ENCODE measurements at places on chromosomes 13 and 19.
A peak's percentile ranks its signal among the peaks of the same experiment; 100 is the strongest.

DNA sequence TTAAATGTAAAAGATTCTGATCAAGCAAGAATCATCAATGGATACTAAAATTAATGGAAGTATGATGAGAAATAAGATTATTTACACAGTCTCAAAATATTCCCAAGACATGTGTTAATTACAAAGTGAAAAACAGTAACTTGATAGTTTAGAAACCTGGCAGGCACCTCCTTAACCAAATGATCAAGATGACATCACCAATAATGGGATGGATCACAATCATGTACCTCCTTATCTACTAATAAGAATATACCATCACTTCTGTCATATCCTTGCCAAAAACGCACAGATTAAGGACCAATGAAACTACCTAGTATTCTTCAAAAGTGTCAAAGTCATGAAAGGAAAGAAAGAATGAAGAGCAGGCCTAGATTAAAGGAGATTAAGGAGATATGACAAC, 30.0 kb downstream of the TSC22D1 start:
- no peak for DNase-seq

- no peak for DNase-seq
These were observed 529 bp upstream of the ZNF418 start for GRCh38 chr19:57935731-57936130.

DNA sequence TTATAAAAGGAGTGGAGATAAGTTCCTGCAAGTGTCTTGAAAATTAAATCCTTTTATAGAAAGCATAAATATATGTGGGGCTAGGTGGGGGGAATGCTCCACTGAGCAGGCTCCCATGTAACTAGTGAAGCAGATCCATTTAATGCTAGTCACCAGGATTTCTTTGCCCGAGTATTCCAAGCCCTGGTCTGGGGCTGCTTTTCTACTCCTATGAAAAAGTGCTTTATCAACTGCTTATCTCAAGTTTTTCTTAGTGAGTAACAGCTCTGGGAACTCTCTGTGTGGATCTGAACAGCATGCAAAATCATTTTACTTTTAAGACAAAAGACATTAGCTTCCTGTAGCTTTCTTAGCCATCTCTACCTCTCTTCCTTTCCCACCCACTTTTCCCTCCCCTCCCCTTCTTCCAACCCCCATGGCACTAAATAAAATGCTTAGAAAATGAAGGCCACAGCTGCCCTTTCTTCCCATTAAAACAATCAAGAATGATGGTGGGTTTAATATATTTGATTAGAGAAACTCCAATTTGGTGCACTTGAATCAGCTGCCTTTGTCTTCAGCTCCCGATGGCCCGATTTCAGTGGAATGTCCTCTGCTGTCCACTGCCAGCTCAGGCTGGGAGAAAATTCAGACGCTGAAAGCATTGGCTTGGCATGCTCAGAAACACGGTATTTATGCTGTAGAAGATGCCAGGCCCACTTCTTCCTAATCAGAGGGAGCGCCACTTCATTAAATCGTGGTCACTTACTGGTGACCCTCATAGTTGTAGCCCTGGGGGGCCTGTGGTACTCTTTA, 475.1 kb downstream of the FOXO1 start:
- no peak for DNase-seq

DNA sequence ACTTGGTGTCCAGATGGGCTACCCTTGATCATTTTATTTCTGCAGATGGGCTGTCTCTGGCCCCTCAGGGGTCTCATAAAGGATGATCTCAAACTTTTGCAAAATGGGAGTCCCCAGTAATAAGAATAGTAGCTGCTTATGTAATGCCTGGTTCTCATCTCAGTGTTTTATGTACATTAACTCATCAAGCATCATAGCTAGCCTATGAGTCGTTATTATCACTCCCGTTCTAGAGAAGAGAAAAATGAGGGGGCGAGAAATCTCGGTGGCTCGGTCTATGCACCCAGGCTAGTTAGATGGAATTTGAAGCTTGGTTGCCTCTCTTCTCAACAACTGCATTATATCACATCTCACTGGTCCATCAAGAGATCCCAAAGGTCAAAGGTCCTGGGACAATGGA, 3.4 kb downstream of the CACNG6 start:
- no peak for DNase-seq

GRCh38 chr19:6801485-6802086, 29.1 kb downstream of the VAV1 start:
- peak; percentile 79 for DNase-seq

DNA sequence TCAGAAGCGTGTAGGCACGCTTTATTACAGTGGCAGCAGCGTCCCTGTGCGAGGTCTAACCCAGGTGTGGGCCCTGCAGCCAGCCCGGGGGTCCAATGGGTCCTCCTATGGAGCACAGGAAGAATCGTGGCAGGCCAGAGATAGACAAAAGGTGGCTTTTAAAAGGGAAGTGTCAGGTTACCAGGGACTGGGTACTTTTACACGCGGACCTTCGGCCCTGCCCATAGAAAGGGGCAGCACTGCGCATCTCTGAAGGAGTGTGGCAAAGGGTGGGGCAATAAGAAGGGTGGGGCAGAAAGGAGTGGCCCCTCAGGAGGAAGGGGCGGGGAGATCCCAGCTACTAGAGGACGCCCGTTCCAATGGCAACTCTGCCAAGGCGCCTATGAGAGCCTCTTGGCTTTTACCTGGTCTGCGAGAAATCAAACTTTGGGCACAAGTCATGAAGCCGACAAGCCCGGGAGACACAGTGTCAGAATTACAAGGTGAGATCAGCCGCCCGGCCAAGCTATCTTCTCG, 1419.8 kb downstream of the UQCRFS1 start:
- DNase-seq: no peak

DNA sequence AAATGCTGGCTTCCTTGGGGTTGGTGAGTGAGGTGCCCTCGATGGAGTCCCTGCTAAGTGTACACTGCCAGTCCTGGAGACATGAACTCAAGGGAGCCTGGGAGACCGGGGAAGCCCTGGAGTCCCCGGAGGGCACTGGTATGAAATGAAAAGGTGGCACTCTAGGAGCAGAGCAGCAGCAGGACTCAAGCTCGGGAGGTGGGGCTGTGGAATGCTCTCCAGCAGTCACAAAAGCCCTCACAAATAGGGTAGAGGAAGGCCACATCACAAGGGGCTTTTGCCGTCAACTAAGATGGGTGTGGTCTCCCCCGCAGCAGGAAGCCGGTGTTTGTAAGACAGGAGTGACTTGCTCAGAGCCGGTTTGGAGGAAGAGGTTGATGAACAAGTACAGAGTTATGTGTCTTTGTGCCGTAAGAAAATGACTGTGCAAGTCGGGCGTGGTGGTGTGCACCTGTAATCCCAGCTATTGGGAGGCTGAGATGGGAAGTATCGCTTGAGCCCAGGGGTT, 19.3 kb downstream of the CCNE1 start:
- no peak for DNase-seq

DNA sequence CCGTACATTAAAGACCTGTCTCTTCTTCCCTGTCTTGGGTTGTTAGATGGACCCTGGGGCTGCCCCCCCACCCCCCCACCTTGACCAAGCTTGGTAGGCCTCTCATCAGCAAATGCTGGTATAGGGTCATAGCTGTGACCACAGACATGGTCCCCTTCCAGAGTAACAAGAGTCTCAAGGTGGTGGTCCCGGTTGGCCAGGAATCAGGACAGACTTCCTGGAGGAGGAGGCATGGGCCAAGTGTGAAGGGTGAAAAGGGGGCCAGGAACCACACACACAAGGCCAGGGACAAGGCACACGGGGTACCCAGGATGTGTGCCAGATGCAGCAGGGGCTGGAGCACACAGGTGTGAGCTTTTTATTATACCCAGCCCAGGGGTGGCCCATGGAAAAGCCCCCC, 1.1 kb upstream of the MRI1 start:
- DNase-seq: no peak

DNA sequence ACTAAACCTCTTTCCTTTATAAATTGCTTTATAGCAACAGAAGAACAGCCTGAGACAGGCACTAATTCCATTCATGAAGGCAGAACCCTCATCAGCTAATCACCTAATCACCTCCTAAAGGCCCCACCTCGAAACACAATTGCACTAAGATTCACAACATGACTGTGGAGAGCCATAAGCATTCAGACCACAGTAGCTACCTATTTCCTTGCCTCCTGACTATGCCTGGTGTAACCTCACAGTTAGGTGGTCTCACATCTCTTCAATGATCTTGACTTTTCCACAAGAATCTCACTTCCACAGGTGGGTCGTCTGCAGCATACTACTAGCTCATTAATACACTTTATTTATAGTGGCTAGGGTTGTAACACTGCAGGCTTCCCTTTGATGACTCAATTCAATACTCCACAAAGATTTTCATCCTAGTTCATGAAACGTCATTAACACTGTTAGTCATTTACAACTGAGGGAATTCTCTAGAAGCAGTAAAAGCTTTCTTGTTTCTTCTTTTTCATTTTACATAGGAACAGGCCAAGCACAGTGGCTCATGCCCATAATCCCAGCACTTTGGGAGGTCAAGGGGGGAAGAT, 27.1 kb downstream of the STK24 start:
- DNase-seq: no peak

DNA sequence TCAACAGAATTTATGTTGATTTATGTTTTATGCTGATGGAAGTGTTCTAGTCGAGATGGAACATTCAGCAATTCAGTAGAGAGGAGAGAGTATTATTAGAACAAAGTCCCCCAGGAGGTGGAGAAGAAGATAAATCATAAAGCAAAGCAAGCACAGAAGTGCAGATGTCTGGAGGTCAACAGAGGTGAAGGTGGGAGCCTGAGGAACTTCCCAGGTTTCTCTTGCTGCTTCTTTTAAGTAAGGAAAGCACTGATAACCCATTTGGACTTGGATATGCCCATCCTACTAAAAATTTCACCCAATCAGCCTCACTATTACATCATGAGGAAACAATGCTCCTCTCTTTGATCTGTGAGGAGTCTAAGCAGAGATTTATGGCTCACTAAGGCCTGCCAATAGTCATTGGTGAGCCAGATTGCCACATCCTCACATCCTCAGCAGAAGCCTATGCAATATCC, 98.8 kb downstream of the EPSTI1 start:
- no peak for DNase-seq

DNA sequence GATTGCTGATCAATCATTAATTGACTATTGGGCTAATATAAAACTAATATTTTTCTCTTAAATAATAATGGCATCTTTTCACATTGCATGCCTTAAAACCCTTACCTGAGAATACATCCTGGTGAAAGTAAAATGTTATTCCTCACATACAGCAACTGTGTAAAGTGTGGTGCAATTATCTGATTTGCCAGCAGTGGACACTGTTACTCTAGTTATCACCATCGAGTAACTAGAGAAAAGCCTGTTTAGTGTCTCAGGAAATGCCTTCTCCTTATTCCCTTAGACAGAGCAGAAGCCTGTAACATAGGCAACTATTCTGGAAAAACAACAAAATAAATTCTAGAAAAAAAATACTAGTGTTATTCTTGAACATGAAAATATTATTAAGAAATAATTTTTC, 459.8 kb downstream of the FGF14 start:
- no peak for DNase-seq

- no peak for DNase-seq
These were observed 1.0 kb downstream of the FLT1 start for GRCh38 chr13:28493740-28494503.

DNA sequence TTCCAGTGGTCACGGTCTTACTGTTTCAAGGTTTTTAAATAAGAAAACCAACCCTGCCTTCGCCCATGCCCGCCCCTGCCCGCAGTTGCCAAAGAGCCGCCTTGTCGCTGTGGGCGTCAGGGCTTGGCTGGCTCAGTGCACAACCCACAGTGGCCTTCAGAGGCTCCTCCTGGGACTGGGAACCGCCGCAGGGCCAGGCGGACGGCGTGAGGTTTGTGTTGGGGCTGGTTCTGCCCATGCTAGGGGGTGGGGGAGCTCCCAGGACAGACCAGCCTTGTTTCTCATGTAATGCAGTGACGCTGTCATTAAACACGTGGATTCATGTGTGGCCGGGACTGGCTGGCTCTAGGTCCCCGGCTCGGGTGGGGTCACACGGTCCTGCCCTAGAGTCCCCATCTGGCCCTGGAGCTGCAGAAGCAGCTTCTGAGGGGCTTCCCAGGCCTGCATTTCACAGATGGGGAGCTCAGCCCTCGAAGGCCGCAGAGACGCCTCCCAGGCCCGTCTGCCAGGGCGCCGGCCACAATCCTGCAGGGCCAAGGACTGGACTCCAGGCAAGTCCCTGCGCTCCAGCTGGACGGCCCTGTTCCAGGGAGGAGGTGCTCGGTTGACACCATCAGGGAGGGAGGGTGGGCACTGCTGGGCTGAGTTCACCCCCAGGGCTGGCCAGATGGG, 2.4 kb upstream of the TEKTIP1 start:
- DNase-seq: no peak

GRCh38 chr19:29019403-29019802, 193.5 kb downstream of the UQCRFS1 start:
- DNase-seq: no peak

DNA sequence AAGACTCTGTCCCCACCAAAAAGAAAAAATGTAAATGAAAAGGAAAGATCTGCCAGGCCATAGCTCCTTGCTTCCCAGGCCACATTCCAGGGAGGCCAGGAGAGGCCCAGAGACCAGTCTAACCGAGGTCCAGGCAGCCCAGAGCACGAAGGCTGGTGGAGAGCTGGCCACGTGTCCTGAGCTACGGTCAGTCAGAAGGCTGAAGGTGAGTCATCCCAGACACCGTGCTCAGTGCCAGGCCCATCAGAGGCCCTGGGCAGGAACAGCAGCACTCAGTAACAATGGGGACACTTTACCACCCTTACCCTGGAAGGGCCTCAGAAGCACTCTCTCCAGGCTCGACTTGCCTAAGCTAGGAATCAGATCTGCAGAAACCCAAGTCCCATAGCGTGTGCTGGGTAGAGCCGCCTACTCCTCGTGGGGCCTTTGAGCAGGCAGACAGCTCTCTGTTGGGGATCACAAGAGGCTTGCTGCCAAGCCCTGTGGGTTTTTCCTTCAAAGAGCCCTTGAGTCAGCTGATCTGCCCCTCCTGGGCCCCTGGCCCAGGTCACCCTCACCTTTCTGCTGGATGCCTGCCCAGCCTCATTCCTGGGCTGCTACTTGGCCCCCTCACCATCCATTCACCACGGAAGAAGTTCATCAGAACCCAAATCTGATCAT, 11.6 kb upstream of the DNMT1 start:
- no peak for DNase-seq

- DNase-seq: no peak
These were observed 11.7 kb downstream of the LCP1 start for GRCh38 chr13:46170268-46170667.

DNA sequence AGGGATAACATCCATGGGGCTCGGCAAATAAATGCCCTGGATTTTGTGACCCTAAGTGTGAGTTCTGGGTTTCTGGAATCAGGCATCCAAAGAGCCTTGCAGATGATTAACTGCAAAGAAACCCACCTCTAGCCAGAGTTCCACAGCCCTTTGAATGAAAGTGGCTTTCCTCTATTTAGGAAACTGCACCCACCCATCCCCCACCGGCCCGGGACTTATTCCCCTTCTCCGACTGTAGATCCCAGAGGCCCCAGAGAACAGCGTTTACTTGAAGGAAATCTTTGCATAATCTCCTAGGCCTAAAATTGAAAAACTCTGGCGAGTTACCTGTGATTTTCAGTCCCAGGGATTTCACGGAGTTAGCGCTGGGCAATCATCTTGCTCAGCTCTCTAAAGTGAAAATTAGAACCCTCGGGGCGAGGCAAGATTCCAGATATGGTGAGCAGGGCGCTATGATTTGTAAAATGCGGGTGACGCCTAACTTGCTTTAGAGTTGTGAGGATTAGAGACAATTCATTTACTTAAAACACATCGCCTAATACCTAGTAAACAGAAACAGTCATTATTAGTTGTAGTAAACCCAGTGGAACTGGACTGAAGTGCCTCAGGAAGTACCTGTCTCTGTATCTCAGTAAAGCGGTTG, 9.4 kb downstream of the URAD start:
- no peak for DNase-seq
